ENCODE measurements at places on chromosomes 5 and 9.

DNA sequence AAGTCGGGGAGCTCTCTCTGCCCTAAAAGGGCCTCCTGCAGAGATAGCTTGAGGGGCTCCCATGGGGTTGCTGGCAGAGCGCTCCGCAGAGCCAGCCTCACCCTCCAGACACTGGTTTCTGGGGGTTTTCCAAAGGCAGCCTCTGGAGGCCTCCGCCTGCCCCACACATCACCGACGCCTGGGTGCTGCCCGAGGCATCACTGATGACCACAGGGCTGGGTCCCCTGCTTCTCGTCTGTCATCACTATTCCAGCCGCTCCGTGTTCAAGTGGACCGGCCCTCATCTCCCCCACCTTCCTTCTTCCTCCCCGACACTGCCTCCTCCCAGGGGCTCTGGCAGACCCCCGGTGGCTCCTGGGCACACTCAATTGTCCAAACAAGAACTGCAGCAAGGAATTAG, 64.1 kb upstream of the IRX4 start:
- DNase-seq: no peak

DNA sequence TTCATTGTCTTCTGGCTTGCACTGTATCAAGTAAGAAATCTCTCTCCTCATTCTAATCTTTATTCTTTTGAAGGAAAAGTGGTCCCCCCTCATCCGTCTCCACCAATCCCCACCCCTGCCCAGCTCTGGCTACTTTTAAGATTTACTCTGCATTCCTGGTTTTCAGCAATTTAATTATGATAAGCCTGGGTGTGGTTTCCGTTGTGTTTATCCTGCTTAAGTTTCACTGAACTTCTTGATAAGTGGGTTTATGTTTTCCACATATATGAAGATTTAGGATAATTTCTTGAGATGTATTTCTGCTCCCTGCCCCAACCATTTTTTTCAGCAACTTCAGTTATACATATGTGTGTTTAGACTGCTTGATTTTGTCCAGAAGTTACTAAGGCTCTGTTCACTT, 46.5 kb downstream of the PTBP3 start:
- no peak for DNase-seq

DNA sequence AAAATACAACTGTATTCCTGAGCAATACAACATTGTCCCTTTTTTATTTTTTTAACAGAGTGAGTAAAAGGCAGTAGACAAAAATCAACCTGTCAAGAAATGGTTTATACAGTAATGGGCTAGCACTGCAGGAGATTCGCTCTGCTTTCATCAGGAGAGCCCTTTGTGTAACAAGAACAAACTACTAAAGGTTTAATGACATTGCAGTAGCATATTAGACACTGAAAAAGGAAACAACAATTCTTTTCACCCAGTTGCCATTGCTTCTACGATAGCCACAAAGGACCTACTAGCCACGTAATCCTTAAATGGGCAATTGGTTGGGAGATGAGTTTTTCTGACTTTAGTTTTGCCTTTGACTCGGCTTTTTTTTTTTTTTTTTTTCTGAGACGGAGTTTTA, 319.8 kb upstream of the TRPM3 start:
- DNase-seq: no peak

GRCh38 chr5:156934450-156935211, 28.4 kb downstream of the TIMD4 start:
- DNase-seq: peak; percentile 54

DNA sequence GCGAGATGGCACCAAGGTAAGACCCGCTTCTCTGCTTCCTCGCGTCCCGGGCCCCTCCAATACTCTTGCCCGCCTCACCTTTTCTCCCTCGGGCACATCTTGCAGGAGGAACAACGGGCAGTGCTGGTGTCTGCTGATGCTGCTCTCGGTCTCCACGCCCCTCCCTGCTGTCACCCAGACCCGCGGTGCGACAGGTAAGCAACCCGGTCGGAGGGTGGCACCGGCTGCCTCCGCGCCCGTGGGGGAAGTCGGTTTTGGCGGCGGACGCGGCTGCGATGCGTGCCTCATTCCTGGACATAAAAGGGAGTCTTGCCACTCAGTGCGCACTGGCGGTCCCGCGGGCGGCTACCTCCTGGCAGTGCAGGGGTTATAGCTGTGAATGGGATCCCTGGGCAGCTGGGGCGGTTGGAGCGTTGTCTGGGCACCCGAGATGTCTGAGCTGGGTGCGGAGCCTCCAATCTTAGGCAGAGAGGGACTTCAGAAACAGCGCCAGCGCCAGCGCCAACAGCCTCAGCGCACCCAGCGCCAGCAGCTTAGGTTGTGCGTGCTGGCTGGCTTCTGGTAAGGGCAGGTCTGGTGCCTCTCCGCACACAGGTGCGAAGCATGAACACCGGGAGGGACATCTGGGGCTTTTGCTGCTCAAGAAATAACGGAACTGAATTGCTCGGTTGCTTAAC, 488 bp downstream of the COL15A1 start:
- no peak for DNase-seq

DNA sequence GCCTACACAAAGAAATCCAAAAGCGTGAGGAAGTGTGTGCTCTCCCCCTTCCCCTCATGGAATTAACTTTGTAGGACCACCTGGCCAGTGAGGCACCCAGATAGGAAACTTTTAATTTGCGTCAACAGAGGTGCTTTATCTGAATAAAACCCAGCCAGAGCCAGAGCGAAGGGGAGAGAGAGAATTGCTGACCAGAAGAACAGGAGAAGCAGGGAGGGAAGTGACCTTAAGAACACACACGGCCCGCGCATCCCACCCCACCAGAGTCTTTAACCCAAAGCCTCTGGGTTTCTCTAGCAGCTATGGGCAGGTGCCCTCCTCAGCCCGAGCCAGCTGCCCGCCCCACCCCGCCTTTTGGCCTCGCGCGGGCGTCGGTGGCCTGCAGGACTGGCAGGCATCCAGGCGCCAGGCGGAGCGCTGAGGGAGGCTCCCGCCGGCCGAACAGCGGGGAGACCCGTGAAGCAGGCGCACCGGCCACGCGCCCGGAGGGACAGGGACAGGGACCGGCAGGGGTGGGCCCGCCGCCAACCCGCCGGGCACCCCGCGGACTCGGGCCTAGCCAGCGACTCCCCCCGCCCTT, 580 bp downstream of the ERAP1 start:
- DNase-seq: no peak

- no peak for DNase-seq
Measured at GRCh38 chr5:180391276-180391675, 38.1 kb upstream of the GFPT2 start.

- DNase-seq: no peak
Measured at GRCh38 chr5:181200816-181201215, 4.2 kb downstream of the TRIM7 start.

- no peak for DNase-seq
Measured at GRCh38 chr9:95261890-95262289, 55.6 kb downstream of the FANCC start.

DNA sequence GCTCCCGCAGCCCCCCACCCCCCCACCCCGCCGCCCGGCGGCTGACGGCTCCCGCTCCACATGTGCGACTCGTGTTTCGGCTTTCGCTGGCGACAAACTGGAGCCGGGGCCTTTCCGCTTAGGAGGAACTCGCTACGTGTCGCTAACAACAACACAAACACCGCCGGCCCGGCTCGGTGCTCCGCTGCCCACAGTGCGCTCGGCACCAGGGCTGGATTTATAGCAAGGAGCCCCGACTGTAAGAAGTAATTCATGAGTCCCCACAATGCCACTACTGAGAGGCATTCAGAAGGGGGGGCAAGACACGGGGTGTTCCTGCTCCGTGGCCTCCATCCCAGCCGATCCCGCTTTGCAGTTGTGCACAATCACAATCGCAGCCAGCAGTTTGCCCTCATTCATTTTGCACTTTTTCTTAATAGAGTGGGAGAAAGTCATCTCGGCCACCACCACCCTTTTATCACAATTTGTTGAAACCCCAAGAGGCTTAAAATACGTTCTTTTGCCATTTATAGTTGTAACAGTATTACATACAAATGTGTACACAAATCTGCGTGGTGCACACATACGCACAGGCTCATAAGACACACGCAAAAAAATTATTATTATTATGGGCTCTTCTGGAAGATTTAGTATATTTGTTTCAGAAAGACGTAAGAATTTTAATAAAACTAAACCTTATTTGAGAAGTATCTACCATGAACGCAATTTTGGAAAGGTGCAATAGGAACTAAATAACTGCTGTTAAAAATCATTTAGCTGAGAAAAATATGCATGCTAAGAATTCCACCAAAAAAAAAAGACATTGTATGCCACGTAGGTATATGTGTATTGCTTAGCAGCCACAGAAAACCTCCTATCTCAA, 48.1 kb downstream of the EBF1 start:
- no peak for DNase-seq

DNA sequence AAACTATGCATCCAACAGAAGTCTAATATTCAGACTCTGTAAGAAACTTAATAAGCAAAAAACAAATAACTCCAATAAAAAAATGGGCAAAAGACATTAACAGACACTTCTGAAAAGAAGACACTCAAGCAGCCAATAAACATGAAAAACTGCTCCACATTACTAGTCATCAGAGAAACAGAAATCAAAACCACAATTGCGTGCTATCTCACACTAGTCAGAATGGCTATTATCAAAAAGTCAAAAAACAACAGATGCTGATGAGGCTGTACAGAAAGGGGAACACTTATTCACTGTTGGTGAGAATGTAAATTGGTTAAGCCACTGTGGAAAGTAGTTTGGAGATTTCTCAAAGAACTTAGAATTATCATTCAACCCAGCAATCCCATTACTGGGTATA, 101.2 kb upstream of the TRIM32 start:
- no peak for DNase-seq

DNA sequence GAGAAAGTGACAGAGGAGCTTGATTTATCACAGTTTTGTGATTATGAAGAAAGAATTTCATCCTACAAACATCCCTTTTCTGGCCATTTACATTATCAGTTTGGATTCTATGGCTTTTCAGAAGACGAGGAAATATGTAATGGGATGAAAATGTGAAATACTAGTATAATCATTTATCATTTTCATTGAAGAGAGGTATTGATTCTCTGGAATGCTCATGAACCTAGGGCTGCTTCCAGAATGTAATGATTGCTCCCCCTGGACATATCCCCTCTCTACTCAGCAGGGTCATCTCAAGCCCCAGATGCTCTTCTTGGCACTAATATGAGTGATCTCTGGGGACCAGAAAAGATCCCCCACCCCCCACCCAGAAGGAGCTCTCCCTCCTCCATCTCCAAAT, 106.7 kb upstream of the ZNF618 start:
- DNase-seq: no peak

GRCh38 chr5:54471398-54471797, 15.9 kb downstream of the HSPB3 start:
- no peak for DNase-seq

GRCh38 chr5:130231786-130232185, 327.5 kb downstream of the CHSY3 start:
- DNase-seq: no peak

DNA sequence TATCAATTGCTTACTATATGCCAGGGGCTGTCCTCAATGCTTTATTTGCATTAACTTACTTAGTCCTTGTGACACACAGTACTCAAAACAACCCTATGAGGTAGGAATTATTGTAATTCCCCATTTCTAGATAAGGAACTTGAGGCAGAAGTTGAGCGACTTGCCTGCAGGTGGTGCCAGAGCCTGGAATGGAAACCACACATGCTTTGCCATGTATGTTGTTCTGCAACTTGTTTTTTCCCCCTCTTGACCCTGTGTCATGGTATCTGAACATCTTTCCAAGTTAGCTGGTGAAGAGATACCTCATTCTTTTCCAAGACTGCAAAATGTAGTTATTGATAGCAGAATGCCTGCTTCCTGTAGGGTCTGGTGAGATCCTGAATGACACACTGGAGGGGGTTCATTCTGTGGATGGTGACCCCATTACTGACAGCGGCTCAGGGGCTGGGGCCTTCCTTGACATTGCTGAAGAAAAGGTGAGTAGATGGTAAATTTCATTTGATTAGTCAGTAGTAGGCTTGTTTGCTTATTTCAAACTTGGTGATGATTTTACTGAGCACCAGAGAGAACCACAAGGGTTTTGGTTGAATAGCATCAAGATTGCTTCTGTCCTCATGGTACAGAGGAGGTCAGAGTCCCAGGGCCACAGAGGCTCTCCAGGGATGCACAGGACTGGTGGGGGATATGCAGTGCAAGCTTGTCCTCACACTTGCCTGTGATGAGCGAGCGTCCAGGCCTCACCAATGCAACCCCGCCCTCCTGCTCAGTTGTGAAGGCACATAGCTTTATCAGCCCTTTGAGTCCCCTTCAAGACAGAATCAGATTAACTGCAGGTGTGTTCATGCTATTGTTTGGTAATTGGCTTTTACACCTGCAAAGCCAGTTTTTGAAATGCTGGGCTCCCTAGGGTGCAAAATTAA, 57.0 kb downstream of the COL15A1 start:
- DNase-seq: peak; percentile 68

- no peak for DNase-seq
Measured at GRCh38 chr9:104361207-104361606, 142.9 kb upstream of the OR13F1 start.

DNA sequence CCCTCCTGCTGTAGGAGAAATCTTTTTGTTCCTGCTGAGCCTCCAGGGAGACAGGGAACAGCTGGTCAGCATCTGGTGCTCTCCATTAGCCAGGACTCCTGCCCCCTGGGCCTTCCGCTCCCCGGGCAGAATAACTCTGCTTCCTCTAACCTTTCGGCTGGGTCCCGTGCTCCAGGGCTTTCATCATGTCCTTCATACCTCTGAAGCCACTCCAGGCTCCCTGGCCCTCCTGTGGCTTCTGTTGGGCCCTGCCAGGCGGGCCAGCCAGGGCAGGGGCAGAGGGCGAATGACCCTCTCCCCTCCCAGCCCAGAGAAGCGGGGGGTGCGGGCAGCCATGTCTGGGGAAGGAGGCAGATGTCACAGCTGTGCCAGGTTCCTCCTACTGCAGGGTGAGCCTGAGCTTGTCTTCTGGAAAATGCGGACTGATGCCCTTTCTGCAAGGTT, 81.7 kb upstream of the LMX1B start:
- no peak for DNase-seq

DNA sequence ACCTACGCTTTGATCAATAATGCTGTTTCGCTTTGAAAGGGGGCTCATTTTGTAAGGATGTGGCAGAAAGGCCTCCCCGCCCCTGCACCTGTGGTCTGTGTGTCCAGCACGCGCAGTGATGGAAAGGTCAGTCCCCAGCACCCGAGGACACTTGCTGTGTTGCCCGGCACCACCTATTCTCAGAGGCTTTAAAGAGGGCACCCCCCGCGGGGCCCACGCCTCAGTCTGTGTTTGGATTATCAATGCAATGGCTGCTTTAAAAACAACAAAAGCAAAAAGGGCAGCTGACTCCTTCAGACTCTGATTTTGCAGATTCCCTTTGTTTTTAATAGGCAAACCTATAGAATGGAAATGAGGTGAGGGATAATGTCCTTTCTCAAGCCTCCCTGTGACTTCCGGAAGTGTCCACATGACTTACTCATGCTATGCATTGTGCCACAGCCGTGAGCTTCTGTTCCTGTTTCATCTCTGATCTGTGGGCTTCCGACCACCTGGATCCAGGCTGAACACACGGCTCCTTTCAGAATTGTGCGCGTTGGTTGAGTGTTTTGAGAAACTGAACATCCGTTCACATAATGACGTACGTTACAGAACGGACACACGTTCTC, 416.2 kb downstream of the IRX2 start:
- no peak for DNase-seq

- DNase-seq: peak; percentile 80
Measured at GRCh38 chr9:120925535-120926396, 830 bp downstream of the TRAF1 start.

- no peak for DNase-seq
Measured at GRCh38 chr5:56129288-56129687, 103.8 kb downstream of the ANKRD55 start.
